ENCODE measurements at places on chromosomes 1 and 21.
A peak's percentile ranks its signal among the peaks of the same experiment; 100 is the strongest.

DNA sequence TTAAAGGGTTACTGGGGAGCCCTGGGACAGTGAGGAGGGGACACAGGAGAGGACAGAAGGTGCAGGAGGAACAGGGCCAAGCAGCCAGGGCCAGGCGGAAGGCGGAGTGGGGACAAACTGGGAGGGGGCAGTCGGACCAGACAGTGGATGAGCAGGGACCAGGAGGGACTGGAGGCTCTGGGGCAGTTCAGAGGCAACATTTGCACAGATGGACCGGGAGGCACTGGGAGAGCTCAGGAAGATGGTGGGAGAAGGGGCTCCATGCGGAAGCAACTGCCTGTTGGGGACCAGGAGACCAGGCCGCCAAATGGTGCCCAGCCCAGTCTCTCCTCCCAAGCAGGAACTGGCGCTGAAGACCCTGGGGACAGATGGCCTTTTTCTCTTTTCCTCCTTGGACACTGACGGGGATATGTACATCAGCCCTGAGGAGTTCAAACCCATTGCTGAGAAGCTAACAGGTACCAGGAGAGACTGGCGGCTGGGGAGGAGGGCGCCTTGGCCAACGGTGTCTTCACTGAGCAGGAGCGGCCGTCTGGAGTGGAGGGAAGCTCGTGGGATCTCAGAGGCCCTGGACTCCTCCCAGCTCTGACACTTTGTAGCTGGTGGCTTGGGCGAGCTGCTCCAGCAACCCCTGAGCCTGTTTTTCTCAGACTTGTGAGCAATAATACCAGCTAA lies 847 bp downstream of the SELENON start:
- DNase-seq = no peak

GRCh38 chr1:183926983-183927382 lies 110.5 kb downstream of the COLGALT2 start:
- DNase-seq = no peak

DNA sequence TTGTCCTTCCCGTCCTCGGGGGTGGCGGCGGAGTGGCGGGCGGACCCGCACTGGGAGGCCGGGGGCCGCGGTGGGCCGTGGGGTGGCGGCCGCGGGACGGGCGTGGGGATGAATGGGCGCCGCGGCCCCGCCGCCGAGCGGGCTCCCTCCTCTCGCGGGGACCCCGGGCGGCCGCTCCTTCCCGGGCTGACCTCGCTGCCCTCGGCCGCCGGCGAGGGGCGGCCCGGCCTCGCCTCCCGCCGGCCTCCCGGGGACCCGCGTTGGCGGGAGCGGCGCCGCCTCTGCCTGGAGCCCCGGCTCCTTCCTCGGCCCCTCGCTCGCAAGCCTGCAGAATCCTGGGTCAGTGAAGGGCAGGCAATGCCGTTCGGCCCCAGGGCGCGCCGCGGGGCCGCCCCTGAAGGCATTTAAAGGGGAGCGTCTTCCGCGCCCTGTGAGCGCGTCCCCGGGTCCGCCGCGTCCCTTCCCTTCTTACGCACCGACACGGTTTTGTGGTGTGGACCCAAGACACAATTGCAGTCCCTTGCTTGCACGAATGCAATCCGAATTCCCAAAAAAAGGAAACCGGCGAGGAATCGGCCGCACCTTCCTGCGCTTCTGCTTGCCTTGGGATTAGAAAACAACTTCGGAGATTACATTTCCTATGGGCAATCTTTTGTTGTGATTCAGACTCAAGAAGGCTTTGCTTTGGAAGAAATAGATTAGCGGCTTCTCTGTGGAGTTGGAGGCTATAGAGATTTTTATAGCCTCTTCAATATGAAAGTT lies 776 bp downstream of the ITSN1 start:
- DNase-seq = no peak

DNA sequence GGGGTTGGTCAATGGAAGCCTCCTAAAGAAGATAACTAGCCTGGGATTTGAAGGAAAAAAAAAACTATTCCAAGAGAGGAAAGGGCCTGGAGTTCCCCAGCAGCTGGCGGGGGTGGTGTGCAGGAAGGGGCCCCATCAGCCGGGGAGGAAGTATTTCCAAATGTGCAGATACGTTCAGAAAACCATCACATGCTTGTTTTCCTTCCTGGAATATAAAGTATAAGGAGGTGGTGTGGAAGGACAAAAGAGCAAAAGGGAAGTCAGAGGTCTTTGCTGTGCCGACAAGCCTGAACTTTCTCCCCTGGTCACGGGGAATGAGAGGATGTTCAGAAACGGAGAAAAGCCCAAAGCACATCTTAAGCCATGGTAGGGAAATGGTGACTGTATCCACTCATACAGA lies 72.0 kb upstream of the BACE2 start:
- no peak for DNase-seq

- no peak for DNase-seq
Measured at GRCh38 chr1:28370239-28371009, 884 bp downstream of the PHACTR4 start.

DNA sequence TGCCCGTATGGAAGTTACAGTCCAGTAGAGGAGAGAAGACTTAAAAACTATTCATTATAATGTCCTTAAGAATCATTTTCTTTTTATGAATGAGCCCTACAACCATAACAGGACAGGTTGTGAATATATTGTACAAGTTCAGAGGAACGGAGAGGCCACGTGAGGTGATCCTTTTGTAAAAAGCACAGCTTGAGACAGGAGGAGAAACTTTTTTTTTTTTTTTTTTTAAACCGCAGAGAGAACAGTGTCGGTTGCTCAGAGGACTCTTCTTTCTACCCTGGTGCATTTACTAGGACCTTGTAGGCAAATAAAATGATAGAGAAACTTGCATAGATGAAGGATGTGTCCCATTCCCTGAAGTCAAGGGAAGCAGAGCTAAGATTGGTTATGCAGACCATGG lies 32.1 kb downstream of the DYRK1A start:
- DNase-seq = no peak

DNA sequence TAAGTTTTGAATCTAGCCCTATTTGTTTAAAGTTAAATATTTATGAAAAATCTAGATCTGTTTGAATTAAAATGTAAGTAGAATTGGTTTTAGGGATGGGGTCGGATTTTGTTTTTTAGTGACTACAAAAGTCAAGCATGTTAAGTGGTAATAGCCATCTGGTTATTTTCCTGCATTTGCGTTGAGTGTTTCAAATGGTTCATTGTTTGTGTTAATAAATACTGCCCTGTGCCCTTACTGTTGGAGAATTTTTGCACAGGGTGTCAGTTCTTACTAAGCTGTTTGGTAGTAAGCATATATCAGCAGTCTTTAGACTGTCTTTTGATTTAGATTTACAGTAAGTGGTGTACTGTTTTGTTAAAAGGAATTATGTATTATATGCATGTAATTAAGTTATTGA lies 46.1 kb upstream of the TARS2 start:
- no peak for DNase-seq

DNA sequence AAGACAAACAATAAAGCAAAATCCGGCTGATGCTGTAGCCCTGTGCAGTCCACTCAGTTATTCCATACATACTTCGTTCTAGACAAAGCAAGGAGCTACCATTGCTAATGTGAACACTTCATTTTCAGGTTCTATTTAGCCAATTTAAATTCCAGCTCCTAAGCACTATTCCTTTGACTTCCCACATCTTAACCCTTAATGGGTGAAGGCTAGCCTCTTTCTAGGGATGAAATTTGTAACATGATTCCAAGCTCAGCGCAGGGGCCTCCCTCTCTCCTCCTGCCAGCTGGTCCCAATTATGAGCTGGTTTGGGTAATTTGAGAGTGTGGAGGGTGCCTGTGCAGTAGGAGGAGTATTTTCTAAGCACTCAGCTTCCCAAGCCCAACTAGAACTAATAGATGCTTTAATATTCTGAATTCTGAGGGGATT lies 53.9 kb upstream of the PTGFRN start:
- DNase-seq = peak; percentile 92

GRCh38 chr1:116323491-116323890 lies 49.6 kb upstream of the ATP1A1 start:
- no peak for DNase-seq

GRCh38 chr21:37771181-37771580 lies 145.1 kb downstream of the KCNJ6 start:
- no peak for DNase-seq

DNA sequence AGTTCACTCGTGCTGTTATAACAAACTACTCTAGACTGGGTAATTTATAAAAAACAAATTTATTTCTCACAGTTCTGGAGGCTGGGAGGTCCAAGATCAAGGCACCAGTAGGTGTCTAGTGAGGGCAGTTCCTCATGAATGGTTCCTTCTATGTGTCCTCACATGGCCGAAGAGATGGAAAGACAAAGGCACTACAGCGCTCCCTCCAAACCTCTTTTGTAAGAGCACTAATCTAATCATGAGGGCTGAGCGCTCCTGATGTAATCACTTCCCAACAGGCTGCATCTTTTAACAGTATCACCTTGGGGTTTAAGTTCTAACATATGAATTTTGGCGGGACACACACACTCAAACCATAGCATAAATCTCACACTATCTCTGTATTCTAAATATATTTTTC lies 54.0 kb upstream of the KANK4 start:
- DNase-seq = no peak

DNA sequence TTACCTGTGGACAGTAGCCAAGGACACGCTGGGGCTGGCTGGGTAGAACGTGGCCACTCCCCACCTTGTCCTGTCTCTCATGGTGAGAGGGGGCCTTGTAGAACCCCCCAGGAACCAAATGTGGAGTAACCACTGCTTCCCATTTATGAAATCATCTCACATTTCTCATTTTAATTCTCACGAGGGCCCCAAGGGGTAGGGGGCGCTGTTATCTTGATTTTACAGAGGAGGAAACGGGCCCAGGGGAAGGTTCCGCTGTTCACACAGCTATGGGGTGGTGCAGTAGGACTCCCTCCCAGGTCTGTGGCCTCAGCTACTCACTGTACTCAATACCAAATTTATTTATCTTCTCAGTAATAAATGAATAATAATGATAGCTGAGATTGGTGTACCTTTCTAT lies 5.5 kb downstream of the SMPDL3B start:
- no peak for DNase-seq

DNA sequence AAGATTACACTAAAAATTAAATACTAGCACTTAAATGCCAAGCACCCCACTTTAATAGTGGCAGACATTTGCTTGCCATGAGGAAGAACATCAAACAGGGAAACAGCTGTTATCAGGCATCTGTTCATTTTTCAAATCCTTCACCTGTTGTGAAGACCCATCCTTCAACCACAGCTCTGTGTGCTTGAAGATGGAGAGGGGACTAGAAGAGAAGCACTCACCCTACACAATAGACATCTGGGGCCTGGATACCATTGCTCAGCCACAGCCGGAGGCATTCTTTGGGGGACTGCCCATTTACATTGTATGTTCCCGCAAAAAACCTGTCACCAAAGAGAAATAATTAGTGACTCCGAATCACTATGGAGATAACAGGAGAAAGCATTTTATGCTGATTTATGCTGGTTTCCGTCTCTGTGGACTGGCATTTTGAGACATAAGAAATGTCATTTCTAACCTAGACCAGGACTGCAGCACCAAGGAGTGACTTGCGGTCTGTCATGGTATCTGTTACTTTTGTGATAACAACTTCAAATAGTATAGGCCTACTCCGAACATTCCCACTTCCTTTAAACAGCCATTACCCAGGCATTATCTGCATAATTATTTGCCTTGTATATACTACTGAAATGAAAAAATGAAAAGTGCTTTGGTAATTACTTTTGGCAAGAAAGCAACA lies 28.8 kb upstream of the MTF1 start:
- no peak for DNase-seq

DNA sequence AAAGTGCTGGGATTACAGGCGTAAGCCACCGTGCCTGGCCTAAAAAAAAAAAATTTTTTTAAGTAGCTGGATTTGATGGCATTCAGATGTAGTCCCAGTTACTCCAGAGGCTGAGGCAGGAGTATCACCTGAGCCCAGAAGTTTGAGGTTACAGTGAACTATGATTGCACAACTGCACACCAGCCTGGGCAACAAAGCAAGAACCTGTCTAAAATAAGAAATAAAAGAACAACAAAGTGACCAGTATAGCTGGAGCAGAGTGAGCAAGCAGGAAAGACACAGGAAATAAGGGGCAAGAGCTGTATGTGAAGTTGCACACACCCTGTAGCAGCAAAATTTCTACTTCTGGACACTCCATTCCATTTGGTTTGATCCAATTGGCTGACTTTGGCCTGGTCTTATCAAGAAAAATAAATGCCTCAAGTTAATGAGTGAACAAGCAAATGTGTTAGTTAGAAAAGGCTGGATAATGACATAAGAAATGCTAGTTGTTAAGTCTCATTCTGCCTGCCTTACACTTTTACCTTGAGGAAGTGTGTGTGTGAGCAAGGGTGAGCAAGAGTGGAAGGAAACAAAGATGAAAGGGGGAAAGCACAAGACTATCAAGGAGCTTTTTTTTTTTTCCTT lies 7.9 kb downstream of the ATP5IF1 start:
- DNase-seq = no peak

- DNase-seq = no peak
Measured at GRCh38 chr21:27419153-27419552, 452.3 kb upstream of the ADAMTS5 start.

DNA sequence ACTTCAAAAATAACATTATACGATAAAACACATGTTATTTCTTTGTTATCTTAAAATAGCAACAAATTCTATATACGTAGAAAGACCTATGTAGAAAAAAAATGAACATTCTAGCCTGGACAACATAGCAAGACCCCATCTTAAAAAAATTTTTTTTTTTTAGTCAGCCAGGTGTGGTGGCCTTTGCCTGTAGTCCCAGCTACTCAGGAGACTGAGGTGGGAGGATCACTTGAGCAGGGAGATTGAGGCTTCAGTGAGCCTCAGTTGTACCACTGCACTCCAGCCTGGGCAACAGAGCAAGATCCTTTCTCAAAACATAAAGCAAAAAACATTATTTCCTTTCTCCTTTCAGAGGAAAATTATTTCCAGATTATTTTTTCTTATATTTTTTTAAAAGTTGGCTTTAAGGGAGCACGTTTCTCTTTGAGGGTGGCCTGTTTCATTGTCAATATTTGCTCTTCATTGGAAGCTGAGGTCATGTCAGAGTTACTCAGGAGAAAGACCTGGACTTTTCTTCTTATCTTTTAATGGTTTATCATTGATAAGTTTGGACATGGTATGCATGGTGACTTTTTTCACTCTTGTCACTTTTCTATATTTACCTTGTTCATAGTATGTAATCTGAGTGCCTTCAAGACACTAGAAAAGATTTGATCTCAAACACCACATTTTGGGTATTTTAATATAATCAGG lies 32.0 kb downstream of the NFIA start:
- DNase-seq = no peak
